ENCODE measurements at places on chromosomes 2 and 18.

GRCh38 chr2:189291460-189291859 lies 111.9 kb upstream of the COL5A2 start:
- DNase-seq = no peak

DNA sequence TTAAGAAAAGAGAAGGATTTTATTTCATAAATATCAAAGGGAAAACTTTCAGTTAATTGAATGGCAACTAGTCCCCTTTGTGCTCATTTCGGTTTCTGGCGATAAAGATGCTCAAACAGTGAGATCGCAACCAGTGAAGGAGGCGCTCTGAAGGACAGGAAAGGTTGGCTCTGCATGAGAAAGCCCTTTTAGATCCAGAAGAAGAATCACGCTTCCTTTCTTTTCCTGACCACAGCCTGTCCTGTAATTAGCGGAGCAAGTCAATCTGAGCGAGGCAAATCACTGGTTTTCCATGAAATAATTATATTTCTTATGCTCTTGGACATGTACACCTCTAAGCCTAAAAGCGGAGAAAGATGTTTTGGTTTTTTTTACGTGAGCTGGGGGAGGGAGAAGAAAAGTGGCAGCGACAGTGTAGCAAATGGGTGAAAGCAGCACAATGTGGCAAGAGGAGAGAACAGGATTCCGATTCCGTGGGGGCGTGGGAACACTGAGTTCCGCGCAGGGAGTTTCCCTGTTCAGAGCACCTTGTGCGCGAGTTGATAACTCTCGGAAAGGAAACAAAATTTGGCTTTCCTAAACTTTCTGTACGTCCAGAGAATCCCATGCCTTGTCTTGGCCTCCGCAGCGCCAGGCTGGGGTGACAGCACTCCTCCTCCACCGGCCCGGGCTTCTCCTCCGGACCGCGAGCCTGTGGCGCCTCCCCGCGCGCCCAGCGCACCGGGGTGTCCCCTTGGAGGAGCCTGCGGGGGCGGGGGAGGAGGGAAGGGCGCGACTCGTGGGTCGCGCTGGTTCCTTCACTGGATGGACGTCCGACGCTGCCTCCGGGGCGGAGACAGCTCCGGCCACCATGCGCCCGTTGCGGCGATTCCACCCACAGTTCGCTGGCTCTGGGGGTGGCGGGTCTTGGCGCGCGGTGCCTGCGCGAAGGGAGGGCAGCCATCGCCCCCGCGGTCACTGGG lies 620 bp upstream of the SLC9A2 start:
- DNase-seq = no peak

- no peak for DNase-seq
These were observed 229.4 kb upstream of the SMAD2 start for GRCh38 chr18:48159816-48160215.

DNA sequence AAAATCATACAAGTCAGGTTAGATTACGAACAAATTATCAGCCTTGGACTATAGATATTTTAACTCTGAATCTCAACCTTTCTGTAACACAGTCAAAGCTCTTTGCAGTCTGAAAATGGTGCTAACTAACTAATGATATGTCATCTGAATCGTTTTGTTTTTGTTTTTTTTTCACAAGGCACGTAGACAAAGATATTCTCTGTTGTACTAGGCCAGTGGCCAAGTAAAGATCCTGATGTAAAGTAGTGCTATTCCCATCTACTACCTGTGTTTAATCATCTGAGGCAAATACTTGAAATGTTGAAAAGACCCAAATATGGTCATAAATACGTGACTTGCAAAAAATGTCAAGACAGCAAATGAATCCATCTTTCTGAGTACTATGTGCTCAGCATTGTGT lies 65.7 kb downstream of the REL start:
- DNase-seq = no peak

DNA sequence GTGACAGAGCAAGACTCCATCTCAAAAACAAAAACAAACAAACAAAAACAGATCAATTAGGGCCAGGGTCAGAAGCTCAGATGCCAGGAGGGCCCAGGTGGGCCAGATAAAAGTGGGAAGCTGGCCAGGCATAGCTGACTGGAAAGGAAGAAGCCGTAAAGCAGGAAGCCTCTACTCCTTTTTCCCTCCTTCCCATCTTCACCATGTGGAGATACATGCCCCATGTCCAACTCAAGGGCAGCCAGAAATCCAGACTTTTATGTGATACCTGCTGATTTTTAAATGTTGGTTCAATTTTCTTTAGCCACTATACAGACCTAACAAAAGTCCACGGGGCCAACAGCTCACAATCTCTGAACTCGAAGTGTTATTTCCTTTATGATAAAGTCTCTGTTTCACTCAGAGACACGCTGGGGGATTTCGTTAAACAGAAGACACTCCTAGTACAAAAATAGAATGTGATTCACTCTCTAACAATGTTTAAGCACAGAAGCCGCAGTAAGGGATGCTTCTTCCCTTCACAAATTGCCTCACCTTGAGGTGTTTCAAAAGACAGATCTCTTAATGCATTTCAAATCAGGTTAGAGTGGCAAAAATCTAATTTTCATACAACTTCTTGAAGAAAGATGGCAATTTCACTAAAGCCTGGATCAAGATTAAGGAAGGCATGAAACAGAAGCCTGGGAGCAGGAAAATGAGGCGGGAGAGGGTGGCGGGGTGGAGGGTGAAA lies 14.0 kb downstream of the TMEM247 start:
- no peak for DNase-seq

- peak; percentile 54 for DNase-seq
These were observed 15.4 kb downstream of the PPM1B start for GRCh38 chr2:44184106-44184505.

DNA sequence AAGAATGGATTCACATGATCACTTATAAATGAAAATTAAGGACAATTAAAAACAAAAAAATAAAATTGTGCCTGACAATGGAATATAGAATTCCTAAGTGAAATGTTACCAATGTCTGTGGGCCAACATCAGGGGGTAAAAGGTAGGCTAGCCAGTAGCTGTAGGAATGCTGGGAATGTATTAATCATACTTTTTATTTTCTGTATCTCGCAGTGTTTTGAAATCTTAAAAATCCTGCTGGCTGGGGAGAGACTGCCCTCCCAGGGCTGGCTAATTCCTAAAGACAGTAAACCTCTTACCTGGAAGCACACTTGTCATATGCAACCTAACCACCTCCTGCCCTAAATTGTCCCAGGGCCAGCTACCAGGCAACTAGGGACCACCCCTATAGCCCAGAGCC lies 69.8 kb downstream of the REV1 start:
- no peak for DNase-seq

GRCh38 chr2:147945660-147946059 lies 74.9 kb downstream of the ORC4 start:
- DNase-seq = no peak

- no peak for DNase-seq
These were observed 1024.1 kb downstream of the TMEM182 start for GRCh38 chr2:103785956-103786355.

All from CD4-positive, alpha-beta T cell treated with Interleukin-17A for 1 hour (primary cell).